Pulmonary artery endothelial cell (primary cell): ENCODE measurements at places on chromosomes 12 and 14. TPM values are rescaled to one million over a fixed set of nuclear protein-coding genes. Genes with fewer than 3 reads are reported as not detected.

The MAP1LC3B2 gene
- 0.46 and 1.7 TPM in 2 replicates for total RNA-seq

DNA sequence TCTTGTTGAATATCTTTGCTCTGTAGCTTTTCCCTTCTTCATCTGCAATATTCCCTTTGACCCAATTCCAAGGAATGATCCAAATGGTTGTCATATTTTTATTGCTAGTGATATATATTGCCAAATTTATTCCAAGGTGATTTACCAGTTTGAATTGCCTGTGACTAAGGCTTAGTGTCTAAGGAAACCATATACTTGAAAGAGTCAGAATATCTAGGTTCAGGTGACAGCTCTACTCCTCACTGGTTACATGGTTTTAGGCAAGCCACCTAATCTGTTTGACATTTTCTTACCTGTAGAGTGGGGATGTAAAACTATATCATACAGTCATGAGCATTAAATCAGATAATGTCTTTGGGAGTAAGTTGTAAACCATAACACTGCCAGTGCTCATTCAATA lies 473.8 kb downstream of the NPAS3 start:
- DNase-seq, result no peak

DNA sequence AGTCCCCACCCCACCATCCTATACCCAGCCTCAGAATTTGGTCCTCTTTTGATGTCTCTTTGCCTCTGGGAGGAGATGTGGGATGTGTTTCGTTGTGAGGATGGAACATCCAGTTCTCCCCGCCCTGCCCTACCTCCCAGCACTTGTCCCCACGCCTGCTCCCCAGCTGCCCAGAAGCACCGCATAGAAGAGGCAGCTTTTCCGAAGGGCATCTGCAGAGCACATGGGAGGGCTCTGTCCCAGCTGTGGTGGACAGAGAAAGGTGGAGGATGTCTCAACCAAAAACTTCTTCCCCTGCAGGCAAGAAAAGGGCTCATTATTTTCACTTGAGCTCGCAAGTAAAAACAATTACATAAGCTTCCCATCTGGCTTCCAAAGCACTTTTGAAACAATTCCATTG lies 302.6 kb downstream of the PCNX1 start:
- DNase-seq, result no peak

DNA sequence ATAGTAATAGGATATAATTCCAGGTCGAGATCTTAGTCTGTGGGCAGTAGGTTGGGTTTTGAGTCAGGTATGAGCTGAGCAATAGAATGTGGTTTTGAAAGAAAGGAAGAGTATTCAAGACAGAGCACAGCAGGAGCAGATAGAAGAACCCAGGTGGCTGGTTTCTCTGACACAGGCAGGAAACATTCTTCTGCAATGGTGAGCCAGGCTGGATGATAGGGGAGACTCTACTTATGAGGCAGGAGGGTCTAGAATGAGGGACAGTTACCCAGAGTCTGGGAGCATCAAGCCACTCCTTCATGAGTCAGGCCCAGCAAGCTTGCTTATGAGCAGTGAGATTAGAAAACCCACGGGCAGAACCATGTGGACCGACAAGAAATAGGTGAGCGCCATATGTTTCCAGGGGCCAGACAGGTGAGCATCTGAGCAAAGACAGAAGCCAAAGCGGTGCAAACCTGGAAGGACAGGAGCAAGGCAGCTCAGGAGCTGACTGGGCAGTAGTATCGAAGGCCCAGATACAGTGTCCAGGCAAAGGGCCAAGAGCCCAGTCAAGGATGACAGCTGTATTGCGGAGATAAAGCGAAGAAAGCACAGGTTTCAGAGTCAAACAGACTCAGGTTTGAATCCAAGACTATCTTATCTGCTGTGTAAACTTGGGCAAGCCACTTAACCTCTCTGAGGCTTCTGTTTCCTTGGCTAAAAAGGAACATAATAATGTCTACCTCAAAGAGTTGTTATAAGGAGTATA lies 22.5 kb upstream of the PCNX1 start:
- DNase-seq, result no peak

The PRIMA1 gene
- total RNA-seq, result not detected in 2 replicates

DNA sequence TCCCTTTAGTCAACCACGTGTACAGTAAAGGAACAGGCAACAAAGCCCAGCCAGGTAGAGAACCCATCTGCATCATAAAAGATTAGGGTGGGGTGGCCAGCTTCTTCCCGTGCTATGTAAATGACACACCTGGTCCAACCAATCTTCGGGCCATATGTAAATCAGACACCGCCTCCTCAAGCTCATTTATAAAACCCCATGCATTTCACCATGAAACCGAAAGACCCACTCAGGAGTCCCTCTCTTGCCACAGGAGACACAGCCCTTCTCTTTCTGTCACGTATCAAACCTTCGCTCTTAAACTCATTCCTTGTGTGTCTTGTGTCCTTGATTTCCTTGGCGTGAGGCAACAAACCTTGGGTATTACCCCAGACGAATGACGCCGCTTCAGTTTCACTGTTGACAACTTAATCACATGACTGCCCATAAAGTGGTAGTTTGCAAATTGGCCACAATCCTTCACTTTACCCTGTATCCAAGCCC lies 59.8 kb upstream of the TBPL2 start:
- no peak for DNase-seq

The CFAP73 gene
- total RNA-seq, result not detected in 2 replicates

- no peak for DNase-seq
These were observed 155.0 kb upstream of the C14orf180 start for GRCh38 chr14:104424406-104425072.

The LMO3 gene
- not detected in 2 replicates for total RNA-seq

DNA sequence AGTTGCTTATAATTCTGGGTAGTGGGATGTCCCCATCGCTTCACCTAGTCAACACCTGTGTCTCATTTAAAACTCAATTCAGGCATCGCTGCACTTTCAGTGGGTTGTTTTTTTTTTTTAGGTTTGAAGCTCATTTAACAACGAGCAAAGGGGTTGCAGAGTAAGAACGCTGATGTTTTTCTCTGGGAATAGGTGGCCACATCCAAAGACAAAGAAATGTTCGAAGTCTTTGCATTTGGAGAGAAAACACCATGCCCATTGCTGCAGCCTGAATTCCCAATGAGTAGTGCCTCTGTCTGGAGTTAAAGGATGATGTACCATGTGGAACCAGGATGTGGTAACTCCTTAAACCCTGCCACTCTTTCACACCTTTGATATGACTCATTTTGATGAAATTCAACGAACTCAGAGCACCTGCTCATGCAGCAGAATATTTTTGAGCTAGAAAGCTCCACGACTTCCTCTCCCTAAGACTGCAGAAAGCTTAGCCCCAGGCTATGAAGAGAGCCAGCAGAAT lies 35.1 kb upstream of the BATF start:
- DNase-seq, result no peak

DNA sequence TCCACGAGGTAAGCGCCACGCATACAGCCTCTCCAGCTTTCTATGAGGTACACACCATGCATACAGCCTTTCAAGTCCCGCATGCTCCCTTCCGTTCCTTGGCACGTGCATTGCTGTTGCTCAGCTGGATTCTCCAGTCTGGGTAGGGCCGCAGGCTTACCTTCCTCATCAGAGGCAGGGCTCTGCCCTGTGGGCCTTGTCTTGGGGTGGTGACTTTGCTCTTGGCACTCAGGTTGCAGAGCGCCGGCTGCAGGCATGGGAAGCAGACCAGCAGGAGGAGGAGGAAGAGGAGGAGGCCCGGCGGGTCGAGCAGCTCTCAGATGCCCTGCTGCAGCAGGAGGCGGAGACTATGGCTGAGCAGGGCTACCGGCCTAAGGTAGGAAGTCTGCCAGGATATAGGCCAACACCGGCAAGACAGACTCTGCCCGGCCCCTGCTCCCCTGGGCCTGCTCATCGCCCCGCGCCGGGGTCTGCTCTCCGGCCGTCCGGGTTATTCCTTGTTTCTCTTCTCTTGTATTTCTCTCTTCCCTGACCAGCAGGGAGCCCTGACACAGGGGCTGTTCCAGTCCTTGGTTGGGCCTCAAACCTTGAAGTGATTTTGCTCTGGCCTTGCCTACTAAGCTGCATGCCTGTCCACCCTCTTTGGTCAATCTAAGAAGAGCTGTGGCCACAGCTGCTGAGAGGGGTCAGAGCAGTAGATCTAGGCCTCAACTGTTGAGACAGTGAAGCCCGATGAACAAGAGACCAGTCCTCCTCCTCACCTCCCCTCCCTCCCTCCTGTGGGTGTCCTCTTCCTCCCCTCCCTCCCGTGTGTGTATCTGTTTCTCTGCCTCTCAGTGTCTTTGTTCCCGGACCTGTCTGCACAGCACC lies 15.3 kb downstream of the TCHP start:
- no peak for DNase-seq

GRCh38 chr12:25962932-25963525 lies 4.5 kb downstream of the RASSF8 start:
- no peak for DNase-seq

The MYH6 gene
- not detected in 2 replicates for total RNA-seq

DNA sequence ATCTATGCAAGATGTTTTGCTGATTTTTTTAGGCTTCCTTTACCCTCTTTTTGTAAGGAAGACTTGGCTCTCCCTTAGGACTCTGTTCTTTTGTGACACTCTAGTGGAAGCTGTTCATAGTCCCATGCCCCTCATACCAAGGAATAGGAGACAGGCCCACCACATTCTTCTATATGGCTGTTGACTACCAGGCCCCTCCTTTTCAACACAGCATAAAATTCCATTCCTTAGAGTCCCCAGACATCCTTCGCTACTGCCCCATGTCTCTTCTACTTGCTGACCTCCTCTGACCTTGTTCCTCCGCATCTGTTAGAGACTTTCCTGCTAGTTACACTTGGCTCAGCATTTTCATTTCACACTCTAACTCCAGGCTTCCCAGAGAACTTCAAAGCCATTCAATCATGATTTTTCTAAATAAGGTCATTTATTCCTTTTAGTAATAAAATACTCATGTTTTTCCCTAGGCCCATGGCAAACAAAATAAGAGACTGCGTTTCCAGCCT lies 9.7 kb downstream of the PIK3C2G start:
- DNase-seq, result no peak

DNA sequence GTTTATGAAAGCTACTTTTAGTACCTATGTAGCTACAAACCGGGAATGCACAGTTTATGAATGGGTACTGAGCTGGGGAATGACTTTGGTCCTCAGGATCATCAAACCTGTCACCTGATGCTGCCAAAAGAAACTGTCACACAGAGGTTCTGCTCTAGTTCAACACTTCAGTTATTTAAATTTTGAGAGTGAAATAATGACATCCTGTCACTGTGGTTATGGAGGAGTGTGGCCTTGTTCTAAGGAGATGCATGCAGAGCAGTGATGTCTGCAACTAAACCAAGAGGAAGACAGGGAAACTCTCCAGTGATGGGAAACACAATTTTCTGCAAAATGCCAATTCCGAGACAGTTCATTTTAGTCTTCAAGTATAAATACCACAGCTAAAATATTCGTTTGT lies 4.8 kb upstream of the AEBP2 start:
- no peak for DNase-seq

- DNase-seq, result no peak
These were observed 61.0 kb upstream of the DNM1L start for GRCh38 chr12:32618115-32618514.

DNA sequence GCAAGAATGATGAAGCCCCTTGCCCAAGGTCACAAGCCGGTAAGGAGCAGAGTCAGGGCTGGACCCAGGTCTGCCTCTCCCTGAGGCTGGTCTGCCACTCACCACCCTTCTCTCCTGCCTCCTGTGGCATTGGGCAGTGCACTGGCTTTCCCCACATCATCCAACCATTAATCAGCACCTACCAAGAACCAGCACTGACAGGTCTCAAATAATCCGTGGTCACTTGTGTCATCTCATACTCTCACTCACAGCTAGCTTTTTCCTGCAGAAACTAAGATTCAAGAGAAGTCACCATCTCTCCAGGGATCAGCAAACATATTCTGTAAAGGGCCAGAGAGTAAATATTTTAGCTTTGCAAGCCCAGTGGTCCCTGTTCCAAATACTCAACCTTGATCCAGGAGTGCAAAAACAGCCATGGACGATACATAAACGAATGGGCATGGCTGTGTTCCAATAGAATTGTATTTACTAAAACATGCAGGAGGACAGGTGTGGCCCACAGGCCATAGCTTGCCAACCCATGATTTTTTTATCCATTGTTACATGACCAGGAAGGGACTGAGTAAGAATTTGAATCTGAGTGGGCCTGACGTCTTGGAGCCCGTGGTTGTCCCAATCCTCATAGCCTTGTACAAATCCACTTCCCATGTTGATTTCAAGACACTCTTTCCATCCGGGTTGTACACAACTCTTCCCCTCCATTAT lies 374.2 kb downstream of the BCL11B start:
- DNase-seq, result no peak

The CCDC177 gene
- not detected in 2 replicates for total RNA-seq
